CD4-positive, alpha-beta T cell treated with Interleukin-15 for 4 hours (primary cell): ENCODE measurements at places on chromosomes 5 and 9.

DNA sequence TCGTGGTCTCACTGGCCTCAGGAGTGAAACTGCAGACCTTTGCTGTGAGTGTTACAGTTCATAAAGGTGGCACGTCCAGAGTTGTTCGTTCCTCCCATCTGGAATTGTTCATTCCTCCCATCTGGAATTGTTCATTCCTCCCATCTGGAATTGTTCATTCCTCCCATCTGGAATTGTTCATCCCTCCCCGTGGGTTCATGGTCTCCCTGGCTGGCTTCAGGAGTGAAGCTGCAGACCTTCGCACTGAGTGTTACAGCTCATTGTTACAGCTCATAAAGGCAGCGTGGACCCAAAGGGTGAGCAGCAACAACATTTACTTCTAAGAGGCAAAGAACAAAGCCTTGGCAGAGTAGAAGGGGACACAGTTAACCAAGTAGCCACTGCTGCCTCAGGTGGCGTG, 69.1 kb downstream of the GCNT1 start:
- DNase-seq = no peak

- no peak for DNase-seq
Observed at GRCh38 chr5:15604986-15605385, 105.0 kb downstream of the FBXL7 start.

DNA sequence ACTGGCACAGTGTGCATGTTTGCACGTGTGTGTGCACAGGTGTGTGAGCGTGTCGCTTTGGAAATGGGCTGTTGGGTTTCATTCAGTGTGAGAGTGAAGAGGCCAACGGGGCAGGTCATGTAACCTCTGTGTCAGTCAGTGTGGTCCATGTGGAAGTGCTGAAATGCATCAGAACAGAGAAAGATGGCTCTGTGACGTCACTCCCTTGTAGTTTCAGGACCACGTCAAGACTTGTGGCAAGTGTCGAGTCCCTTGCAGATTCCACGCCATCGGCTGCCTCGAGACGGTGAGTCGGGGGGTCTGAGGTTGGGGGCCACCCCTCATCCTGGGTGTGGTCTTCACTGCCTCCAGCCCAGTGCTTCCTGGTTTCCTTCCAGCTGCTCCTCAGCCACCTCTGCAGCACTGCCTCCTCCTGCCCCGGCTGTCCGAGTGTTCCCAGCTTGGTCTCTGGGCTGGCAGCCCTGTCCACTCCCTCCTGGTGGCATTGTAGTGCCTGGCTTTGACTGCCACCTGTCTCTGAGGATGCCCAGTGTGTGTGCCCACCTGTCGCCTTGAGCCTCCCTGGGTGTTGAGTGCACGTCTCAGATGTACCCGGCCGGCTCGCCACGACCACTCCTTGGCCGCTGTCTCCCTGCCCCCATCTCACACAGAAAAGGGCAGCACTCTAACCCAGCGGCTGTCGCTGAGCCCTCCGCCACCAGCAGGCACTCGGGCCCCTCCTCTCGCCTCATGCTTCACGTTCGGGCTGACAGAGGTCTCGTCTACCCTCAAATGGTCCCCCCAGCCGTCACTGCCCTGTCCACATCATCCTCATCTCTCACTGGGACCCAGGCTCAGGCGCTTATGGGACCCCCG, 28.0 kb downstream of the FBXW5 start:
- DNase-seq = no peak

GRCh38 chr9:5632540-5632939, 3.6 kb downstream of the RIC1 start:
- no peak for DNase-seq

DNA sequence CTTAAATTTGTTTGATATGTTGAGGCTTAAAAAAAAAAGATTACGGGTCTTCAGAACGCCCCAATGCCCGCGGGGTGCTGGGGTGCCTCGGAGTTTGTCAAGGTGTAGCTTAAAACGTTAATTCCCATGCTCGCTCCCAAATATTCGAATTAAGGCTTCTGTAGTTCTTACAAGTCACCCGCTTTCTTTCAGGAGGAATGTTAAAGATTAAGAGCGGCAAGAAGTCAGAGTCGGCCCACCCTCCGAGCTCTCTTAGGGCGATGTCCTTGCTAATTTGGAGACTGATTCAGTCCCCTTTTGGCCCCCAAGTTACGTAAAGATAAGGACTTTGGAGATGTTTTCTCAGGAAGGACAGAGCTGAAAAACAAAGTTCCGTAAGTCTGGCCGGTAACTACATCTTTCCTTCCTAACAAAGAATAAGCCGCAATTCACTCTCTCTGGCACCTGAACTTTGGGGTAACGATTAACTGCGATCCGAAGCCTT, 746 bp upstream of the NPM1 start:
- DNase-seq = no peak

- no peak for DNase-seq
Observed at GRCh38 chr5:40258222-40258621, 421.5 kb upstream of the PTGER4 start.

- DNase-seq = no peak
Observed at GRCh38 chr5:141904551-141904950, 19.1 kb upstream of the DELE1 start.

- no peak for DNase-seq
Observed at GRCh38 chr5:31855134-31856040, 216.5 kb downstream of the PDZD2 start.

DNA sequence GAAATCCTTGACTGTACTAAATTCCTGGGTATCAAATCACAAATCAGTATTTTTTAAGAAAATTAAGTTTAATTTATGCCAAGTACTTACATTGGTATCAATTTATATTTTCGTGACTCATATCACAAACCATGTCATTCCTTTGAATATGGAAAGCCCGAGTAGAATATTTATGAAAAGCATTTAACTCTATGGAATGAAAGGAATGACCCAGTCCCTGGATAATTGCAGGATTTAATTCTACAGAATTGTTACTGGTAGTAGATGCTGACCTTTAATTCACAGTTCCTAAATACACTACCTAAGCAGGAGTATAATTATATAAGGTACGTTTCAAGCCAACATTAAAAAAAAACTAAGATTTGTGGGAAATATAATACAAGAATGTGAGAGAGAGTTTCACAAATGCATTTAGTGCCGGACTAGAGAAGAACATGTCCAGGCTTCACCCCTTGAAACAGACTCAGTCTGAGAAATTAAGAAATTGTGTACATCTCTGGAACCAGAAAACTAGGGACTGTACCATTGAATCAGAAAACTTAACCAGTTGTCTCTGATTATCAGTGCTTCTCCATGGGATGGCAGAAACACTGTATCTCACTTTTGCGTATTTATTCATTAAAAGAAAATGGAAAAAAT, 28.5 kb upstream of the PLPPR1 start:
- no peak for DNase-seq

GRCh38 chr5:36792560-36793180, 83.9 kb upstream of the NIPBL start:
- no peak for DNase-seq

DNA sequence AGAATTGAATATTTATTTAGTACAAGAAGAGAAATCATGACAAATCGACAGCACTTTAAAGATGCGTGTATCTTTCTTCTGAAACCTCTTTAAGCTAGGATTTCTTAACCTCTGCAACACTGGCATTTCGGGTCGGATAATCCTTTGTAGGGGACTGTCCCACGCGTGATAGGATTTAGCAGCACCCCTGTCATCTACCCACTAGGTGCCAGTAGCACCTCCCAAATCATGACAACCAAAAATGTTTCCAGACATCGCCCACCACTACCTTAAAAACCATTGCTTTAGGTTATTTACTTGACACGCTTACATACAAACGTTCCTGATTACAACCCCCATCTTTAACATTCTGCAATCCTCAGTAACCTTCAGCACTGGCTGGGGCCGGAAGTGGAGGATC, 223.1 kb downstream of the TRIM32 start:
- DNase-seq = no peak

DNA sequence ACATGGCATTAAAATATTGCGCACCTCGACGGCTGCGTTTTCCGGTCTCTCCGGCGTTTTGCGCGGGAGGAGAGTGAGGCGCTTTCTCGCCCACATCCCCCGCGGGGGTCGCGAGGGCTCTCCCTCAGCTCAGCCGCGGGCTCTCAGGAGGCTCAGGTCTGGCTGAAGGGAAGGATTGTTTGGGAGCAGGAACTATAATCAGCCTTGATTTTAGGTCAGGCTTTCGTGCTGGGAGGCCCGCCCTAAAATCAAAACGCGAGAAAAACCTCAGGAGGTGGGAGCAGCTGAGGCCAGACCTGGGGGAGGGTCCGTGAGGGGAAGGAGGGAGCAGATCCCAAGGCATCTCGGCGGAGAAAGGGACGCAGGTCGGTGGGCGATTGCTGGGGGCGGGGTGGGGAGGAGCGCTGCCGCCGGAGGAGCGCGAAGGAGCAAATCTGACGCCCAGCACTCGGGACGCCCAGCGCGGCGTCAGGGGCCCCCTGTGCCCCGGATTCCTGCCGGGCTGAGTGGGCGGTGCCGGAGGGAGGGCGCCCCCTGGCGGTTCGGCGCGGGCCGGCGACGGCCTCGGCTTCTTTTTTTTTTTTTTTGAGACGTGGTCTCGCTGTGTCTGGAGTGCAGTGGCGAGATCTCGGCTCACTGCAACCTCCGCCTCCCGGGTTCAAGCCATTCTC, 18.7 kb upstream of the RNF130 start:
- DNase-seq = peak; percentile 78

- no peak for DNase-seq
Observed at GRCh38 chr5:31935496-31936369, 238.4 kb downstream of the GOLPH3 start.

DNA sequence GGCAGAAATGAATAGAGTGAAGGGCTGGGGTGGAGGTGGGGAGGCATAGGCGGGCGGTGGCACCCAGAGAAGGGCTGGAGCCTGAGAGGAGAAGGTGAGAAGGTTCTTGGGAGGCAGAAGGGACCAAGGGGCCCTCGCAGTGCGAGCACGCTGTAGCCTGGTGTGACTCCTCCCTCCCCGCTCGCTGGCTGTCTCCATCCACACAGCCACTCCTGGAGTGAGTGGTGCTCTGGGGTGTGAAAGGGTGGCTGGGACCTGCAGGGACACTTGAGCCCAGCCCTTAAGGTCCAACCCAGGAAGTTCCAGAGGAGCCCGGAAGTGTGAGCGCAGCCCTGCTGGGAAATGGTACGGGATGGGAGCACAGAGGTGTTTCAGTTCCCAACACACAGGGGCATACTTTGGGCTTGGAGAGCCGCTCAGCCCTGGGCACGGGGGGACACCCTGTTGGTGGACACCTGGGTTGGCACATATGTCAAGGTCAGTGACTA, 9.3 kb upstream of the SCGB3A1 start:
- no peak for DNase-seq

- DNase-seq = no peak
Observed at GRCh38 chr9:83701286-83701685, 6.5 kb downstream of the UBQLN1 start.

DNA sequence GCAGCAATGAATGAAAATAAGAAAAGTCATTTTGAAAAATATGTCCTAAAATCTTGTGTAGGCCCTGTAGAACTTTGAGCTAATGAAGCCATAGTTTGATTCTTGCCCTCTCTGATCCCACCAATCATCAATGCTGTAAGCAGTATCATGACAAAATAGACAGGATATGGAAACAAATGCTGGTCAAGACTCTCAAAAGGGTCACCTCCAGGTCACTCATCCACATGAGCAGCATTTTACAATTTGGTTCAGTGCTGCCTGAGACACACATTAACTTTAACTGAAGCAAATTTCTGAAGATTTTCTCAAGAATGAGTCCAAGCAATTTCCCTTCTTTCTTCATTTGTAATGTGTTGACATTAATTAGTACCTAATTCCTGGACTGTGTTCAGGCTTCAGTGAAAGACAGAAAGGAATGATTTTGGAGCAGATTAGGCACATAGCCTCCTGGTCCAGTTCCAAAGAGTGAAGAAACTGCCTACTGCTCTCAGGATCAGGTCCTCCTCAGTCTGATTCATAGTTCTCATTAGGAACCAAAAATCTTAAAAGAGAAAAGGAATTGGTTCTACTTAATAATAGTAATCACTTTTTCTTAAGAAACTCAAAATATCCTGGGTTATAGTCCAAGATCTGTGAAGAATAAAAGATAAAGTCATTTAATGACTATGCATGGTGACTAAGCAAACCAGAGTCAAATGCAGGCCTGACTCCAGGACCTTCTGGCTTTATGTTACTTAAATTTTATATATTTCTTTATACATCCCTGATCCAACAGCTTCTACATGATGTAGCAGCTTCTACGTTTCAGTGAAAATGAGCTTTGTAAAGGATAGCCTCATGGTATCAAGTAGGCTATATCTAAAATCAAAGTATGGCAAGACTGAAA, 192.1 kb upstream of the RGMB start:
- no peak for DNase-seq

- DNase-seq = no peak
Observed at GRCh38 chr5:111367115-111367514, 142.9 kb downstream of the CAMK4 start.

- DNase-seq = no peak
Observed at GRCh38 chr5:154956712-154957111, 15.8 kb downstream of the MRPL22 start.
